ENCODE measurements at places on chromosomes 11 and 22.

DNA sequence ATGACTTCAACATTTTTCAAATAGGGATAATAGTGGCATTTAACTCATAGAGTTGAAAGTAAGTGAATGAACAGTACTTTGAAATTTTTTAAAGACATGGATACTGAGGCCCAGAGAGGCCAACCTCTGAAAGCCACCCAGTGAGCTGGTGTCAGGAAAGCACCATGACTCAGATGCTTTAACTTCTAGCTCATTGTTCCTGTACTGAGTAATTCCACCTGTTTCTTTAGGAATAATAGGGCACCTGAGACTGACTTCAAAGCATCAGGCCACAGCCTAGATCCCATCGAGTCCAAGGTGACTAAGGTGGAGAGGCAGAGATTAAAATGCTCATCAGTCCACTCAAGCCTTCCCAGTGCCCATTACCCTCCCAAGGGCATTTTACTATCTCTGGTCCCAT, 491.8 kb upstream of the TENM4 start:
- DNase-seq: no peak

- DNase-seq: no peak
These were observed 6.6 kb downstream of the HSPA8 start for GRCh38 chr11:123055191-123055901.

GRCh38 chr11:78039919-78040671, 17.0 kb upstream of the KCTD14 start:
- no peak for DNase-seq

DNA sequence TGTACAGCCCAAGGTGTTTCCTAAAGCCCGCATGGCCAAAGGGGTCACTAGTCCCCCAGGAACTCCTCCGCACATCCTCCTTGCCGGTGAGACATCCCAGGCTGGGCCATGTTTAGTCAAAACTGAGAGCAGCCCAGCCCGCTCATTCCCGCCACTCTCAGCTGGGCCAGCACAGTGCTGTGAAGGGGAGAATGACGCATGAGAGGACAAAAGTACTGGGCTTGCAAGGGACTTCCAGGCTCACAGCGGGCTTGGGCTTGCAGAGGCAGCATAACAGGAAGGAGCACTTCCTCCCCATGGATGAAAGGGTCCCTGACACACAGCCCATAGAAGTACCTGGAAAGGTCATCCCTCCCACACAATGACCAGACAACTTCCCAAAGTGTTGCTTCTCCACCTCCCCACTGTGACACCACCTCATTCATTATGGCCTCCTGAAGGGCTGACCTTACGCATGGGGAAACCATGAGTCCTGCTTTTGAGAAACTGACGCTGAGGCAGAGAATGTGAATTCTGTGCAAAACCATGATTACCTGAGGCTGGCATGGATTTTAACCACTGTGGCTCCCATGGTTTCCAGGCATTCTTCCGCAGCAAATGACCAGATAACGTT, 19.1 kb downstream of the ETS1 start:
- DNase-seq: no peak

- no peak for DNase-seq
These were observed 68.1 kb upstream of the LMO2 start for GRCh38 chr11:33959855-33960400.

- DNase-seq: no peak
These were observed 503.2 kb downstream of the OPCML start for GRCh38 chr11:133029107-133029506.

GRCh38 chr11:10937385-10937771, 79.5 kb upstream of the ZBED5 start:
- DNase-seq: no peak

- DNase-seq: peak; percentile 88
These were observed 591 bp downstream of the CAPRIN1 start for GRCh38 chr11:34052036-34052607.

DNA sequence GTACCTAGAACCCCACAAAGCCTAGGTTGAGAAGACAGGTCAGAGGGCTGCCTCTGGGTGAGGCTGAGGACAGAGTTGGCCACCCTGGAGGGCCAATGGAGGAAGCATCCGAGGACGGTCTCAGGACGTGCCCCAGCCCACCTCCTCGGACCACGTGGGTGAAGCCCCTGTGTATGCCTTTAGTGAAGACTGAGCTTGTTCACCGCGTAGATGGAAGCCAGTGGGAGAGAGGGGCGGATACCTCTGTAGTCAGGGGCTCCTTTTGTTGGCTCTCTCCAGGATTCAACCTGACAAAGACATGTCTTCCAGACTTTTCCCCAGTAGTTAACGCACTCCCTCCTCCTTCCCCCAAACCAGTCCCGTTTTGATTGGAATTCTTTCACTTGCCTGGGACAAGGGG, 110.7 kb downstream of the ZBTB16 start:
- DNase-seq: no peak

- DNase-seq: no peak
These were observed at the start of gene KRTAP5-11 for GRCh38 chr11:71582309-71582895. Gene KRTAP5-11 (minus strand): TSS chr11:71582875. CDS start chr11:71582837, 38 bp downstream.

DNA sequence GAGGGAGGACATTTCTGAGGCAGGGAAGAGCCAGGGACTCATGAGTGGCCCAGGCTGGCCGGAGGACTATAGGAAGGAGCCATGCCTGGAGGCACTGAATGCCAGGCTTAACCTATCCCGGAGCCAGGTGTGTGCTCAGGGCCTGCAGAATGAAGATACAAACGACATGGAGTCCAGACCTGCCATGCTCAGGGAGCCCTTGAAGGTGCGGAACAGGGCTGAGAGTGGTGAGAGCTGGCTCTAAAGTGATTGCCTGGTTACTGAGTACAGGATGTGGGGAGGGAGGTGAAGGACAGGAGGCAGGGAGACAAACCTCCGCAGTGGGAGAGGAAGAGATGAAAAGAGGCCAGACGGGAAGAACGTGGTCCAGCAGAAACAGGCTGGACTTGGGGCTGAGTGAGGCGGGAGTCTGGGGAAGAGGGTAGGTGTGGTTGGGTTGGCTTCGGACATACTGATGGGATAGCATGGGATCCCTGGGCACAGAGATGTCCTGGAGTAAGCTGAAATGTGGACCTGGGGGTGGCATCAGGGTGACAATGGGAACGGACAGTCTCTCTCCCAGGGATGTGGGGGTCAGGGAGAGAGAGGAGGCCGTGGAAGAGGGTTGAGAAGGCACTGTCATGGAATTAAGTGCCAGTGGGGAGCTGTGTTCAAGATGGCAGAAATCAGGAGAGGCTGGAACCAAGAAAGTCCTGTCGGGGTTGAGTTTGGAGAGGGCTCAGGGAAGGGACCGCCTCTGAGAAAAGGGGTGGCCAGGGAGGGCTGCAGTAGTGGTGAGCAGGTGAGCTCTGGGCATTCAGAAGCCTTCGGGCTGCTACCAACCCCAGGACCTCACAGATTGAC, 1.5 kb upstream of the ANKRD13D start:
- DNase-seq: no peak

DNA sequence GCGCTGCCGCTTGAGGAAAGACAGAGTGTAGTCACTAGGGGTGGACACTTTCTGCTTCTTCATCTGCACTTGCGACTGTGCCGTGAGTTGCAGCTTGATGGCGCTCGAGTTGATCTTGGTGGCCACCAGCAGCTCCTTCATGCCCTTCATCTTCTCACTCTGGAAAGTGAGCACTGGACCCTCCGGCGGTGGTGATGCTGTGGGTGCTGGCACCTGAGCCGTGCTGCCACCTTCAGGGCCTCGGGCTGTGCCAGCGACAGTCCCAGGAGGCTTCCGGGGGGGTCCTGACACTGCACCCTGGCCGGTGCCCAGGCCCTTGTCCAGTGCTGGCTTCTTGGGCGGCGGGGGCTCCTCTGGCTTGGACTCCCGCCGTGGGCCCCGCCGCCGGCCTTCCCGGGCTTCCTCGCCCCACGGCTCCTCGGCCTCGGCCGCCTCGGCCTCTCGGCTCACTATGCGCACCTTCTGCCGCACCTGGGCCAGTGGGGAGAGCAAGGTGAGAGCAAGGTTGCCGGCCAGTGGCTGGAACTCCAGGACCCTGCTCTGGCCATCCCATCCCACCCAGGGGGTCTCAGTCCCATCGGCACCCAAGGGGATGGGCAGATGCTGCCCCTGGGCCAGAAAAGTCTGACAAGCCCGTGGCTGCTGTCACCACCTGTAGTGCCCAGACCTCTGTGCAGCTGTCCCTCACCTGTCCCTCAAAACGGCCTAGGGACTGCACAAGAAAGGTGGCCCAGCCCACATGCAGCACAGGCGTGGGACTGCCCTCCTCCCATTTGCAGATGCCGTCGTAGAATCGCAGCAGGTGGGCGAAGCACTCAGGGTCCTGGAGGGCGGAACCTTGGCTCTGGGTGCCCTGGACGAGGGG, 1.6 kb upstream of the MAP4K2 start:
- no peak for DNase-seq

DNA sequence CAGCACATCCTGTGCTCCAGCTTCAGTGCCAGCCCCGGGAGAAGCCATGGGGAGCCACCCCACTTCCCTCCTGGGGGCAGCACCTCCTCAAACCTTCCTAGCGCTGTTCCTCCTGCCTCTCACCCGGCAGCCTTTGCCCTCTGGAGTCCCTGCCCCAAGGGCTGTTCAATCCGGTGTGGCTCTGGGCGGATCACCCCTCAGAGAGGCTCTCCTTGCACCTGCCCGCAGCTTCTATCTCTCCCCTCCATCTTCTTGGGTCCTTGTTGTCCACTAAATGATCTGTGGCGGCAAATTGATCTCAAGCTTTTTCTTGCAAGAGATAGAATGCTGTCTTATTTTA, 18.1 kb upstream of the CDKN1C start:
- no peak for DNase-seq

GRCh38 chr11:124762105-124762623, at the start of gene ESAM:
Gene ESAM (minus strand): TSS chr11:124762290. CDS start chr11:124762154, 136 bp downstream.
- DNase-seq: peak; percentile 24

GRCh38 chr11:87295237-87295636, 257.5 kb downstream of the TMEM135 start:
- DNase-seq: no peak

DNA sequence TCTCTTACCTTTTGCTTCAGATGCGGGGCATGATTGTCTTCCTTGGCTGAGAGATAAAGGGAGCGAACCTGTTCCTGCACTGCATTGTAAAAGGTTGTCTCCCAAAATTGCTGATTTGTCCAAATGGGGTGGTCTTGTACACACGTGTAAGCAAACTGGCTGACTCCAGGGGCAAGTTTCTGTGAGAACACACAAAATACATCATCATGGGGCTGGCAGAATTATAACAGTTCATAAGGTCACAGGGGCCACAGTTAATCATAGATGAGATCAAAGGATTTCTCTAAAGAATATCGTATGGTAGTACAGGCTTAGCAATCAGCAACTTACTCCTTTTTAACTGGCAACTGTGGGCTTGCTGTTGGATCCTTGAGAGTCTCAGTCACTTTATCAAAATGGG, 194.3 kb downstream of the SWAP70 start:
- no peak for DNase-seq

DNA sequence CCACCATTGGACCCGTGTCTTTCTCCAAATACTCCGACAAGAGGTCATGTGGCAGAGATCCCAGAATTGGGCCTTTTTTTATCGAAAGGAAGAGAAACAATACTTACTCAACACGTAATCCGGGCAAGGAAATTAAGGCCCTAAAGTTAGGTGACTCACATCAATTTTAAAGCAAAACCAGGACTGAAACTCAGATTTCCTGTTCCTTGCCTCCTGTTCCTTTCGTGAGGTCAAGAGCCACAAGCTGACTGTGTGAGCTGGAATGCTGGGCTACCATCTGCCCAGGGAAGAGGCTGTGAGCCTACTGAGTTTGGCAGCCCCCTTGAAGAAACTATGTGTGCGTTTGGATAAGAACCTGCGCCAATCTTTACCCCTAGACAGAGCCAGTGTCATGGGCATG, 27.1 kb upstream of the MRGPRX2 start:
- DNase-seq: no peak

DNA sequence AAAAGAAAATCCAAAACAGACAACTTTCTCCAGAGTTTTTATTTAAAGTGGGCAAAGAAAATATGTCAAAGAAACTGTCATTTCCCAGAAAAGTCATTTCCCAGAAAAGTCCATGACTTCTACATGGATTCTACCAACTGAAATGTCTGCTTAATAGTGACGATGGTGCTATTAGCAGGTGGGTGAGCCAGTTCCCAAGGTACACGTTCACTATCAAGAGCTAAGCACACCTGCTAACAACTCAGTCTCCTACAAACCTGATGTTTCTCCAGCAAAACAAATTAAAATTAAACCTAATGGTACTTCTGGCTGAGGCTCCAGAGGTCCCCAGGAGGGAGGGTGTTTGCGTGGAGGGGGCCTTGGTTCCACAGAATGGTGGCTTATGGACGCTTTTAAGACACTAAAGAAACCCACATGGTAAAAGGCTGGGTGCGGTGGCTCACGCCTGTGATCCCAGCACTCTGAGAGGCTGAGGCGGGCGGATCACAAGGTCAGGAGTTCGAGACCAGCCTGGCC, 26.8 kb downstream of the POU2AF1 start:
- no peak for DNase-seq

DNA sequence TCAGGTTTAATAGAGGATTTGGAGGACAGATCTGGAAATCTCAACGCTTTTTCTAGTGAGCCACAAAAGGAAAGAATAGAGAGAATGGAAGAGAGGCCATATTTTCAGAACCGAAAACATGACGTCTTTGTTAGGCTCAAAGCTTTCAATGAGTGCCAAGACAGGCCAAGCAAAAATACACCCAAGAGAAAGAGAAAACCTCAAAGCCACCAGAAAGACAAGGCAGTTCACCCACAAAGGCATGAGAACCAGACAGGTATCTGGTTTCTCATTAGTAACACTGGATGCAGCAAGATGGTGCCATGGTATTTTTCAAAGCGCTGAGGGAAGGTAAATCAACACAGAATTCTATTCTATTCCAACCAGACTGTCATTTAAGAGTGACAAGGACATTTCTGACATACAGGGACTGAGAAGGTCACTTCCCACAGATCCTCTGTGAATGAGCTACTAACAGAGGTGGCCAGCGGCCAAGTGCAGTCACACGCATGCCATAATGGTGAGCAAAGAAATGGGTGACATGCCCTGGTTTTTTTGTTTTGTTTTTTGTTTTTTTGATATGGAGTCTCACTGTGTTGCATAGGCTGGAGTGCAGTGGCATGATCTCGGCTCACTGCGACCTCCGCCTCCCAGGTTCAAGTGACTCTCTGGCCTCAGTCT, 41.9 kb downstream of the TOLLIP start:
- no peak for DNase-seq

GRCh38 chr22:50305923-50306566, 1.4 kb downstream of the PLXNB2 start:
- DNase-seq: no peak

- no peak for DNase-seq
These were observed 4.0 kb downstream of the RCN1 start for GRCh38 chr11:32094923-32095322.

GRCh38 chr22:42490243-42490832, 29.3 kb downstream of the RRP7A start:
- no peak for DNase-seq
